ENCODE measurements at places on chromosomes 6 and 20. TPM values are rescaled to one million over a fixed set of nuclear protein-coding genes. Genes with fewer than 3 reads are reported as not detected.

USP49 gene
- total RNA-seq, result 10.6 TPM

CNR1 gene
- total RNA-seq, result 342 TPM

PHACTR1 gene
- 28.1 TPM for total RNA-seq

GINS1 gene
- total RNA-seq, result 9.8 TPM

TPD52L1 gene
- 9.4 TPM for total RNA-seq

KCNG1 gene
- total RNA-seq, result 22.4 TPM

GHRH gene
- total RNA-seq, result not detected

MCHR2 gene
- total RNA-seq, result 12.6 TPM
